ENCODE measurements at places on chromosomes 5 and 9. TPM values are rescaled to one million over a fixed set of nuclear protein-coding genes. Genes with fewer than 3 reads are reported as not detected.

GRCh38 chr9:131667576-131667975 lies 72.3 kb downstream of the RAPGEF1 start:
- H3K27me3 ChIP-seq: no peaks in the 10 kb centered on the region
- H3K4me3 ChIP-seq: no peak overlapping the region
- H3K4me1 ChIP-seq: peaks cover 2% of the 10 kb centered on the region
- DNase-seq: no peak
- H3K36me3 ChIP-seq: no peaks in the 10 kb centered on the region

DNA sequence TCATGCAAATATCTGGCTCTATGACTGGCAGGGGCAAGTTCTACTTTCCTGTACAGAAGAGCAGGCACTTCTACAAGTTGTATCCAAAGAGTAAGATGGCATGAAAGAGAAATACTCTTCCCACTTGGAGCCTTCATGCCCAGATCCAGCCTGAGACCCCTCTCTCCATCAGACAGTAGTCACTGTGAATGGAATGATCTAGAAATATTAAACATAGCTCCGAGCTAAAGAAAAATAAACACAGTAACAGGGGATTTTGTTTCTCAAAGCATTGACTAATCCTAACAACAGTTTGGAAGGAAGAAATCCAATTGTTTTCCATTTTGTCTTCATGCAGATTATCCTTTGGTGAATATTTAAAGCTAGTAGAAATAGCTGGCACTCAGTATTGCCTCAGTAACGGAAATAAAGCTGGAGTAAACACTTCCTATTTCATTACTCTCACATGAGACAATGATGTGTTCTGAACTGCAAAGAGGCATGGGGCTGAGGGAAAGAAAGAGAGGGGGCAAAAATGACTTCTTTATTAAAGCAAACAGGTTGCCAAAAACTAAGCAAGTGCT lies 100.0 kb downstream of the SEMA5A start:
- no peak overlapping the region for H3K27ac ChIP-seq
- no peaks in the 10 kb centered on the region for H3K36me3 ChIP-seq
- no peaks in the 10 kb centered on the region for H3K27me3 ChIP-seq
- DNase-seq: no peak

GRCh38 chr5:111530298-111530740 lies 18.0 kb upstream of the STARD4 start:
- no peak for DNase-seq
- no peaks in the 10 kb centered on the region for H3K36me3 ChIP-seq
- H3K27me3 ChIP-seq: no peaks in the 10 kb centered on the region
- H3K27ac ChIP-seq: no peak overlapping the region
- peaks cover 2% of the 10 kb centered on the region for H3K4me1 ChIP-seq
- H3K4me3 ChIP-seq: no peak overlapping the region

GRCh38 chr9:13508681-13509080 lies 229.2 kb upstream of the MPDZ start:
- no peaks in the 10 kb centered on the region for H3K36me3 ChIP-seq
- no peak for DNase-seq
- H3K4me1 ChIP-seq: no peaks in the 10 kb centered on the region
- no peak overlapping the region for H3K27ac ChIP-seq
- no peaks in the 10 kb centered on the region for H3K27me3 ChIP-seq

DNA sequence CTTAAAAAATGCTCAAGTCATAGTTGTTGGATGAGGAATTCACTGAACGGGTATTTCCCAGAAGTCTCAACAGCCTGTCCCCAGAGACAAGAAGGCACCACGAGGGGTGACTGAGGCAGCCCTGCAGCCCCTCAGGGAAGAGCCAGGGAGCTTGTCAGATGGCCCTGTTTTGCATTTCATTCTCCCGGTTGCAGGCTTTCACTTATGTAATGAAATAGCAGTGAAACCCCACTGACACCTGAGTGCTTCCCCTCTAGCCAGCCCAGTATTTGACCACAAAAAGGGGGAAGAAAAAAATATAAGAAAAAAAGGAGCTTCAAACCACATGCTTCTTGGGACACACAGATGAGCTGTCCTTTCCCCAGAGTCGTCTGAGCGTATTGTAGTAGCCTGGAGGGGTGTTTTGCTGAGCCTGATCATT lies 75.3 kb upstream of the IL12B start:
- H3K4me3 ChIP-seq: no peak overlapping the region
- no peaks in the 10 kb centered on the region for H3K4me1 ChIP-seq
- H3K27me3 ChIP-seq: no peaks in the 10 kb centered on the region
- no peak overlapping the region for H3K27ac ChIP-seq
- no peak for DNase-seq
- H3K36me3 ChIP-seq: no peaks in the 10 kb centered on the region

- H3K4me1 ChIP-seq: no peaks in the 10 kb centered on the region
- H3K27me3 ChIP-seq: no peaks in the 10 kb centered on the region
- no peak overlapping the region for H3K4me3 ChIP-seq
- H3K27ac ChIP-seq: no peak overlapping the region
- DNase-seq: no peak
- H3K36me3 ChIP-seq: no peaks in the 10 kb centered on the region
Observed at GRCh38 chr9:2583308-2584013, 38.1 kb upstream of the VLDLR start.

GRCh38 chr5:27821681-27822080 lies 783.3 kb upstream of the CDH9 start:
- H3K36me3 ChIP-seq: no peaks in the 10 kb centered on the region
- H3K4me1 ChIP-seq: no peaks in the 10 kb centered on the region
- no peak overlapping the region for H3K4me3 ChIP-seq
- H3K27me3 ChIP-seq: no peaks in the 10 kb centered on the region
- DNase-seq: no peak
- H3K27ac ChIP-seq: no peak overlapping the region

GRCh38 chr9:91693226-91693625 lies 256.8 kb downstream of the ROR2 start:
- no peaks in the 10 kb centered on the region for H3K36me3 ChIP-seq
- H3K4me3 ChIP-seq: no peak overlapping the region
- H3K27me3 ChIP-seq: no peaks in the 10 kb centered on the region
- no peak overlapping the region for H3K27ac ChIP-seq
- no peak for DNase-seq

GRCh38 chr9:132575005-132575609 lies 7.3 kb upstream of the BARHL1 start:
- peak; percentile 93 for DNase-seq
- peaks cover 32% of the 10 kb centered on the region for H3K27me3 ChIP-seq
- no peak overlapping the region for H3K27ac ChIP-seq
- H3K36me3 ChIP-seq: no peaks in the 10 kb centered on the region

DNA sequence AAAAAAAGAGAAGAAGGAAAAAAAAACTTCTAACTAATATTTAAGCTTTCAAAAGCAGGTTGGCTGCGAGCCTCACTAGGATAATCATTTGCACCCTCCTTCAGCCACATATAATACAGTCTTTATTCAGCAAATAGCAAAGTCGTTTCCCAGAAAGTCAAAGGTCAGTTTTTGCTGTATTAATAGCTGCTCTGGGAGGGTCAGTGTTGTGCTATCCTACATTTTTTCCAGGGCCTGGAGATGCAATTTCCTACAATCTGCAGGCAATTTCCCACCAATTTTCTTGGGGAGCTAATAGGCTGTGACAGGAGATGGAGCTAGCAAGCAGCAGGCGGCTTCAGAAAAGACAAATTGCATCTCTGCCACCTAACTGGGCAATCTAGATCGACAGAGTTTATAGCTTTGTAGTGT lies 136.8 kb downstream of the TLE1 start:
- no peaks in the 10 kb centered on the region for H3K27me3 ChIP-seq
- no peak overlapping the region for H3K27ac ChIP-seq
- DNase-seq: no peak

GRCh38 chr5:39906146-39906545 lies 481.4 kb upstream of the DAB2 start:
- H3K4me3 ChIP-seq: no peak overlapping the region
- no peaks in the 10 kb centered on the region for H3K4me1 ChIP-seq
- H3K27ac ChIP-seq: no peak overlapping the region
- no peak for DNase-seq
- no peaks in the 10 kb centered on the region for H3K36me3 ChIP-seq
- no peaks in the 10 kb centered on the region for H3K27me3 ChIP-seq

DNA sequence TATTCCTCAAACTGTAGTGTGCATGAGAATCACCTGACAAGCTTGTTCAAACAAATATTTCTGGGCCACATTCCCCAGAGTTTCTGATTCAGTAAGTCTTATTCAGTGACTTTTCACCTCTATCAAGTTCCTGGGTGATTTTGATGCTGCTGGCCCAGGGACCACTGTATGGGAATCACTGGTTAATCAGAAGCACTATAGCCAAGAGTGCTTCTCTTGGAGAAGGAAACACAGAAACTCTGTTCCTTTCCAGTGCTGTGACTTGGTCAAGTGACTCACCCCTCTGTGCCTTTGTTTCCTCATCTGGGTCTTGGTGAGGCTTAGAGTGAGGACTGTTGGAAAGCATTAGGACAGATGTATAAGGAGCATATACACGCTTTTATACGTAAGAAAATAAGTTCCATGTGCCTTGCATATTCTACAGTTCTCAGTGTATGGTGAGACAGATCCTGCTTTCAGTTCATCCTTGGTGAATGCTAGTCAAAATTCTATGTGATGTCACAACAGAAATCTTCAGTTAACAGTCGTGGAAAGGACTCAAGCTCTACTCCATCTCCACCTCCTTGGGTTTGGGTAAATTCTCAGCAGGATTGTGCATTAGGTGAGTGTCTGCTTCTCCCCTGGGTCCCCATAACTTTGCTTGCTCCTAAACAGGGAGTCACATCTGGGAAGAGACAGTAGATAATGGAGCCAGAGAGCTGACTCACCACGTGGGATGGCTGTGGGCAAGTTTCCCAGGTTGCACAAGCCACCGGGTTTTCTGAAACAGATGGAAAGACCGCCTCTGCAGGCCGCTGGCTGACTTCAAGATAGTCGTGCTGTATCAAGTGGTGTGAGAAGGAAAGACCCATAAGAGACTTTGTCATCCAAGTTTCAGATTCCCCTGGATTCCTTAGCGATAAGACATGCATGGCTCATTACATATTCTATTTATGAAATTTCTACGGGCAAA lies 117.0 kb downstream of the NXNL2 start:
- DNase-seq: peak; percentile 93
- peak overlapping the region; percentile 28 for H3K27ac ChIP-seq
- H3K27me3 ChIP-seq: no peaks in the 10 kb centered on the region
- no peak overlapping the region for H3K4me3 ChIP-seq
- H3K4me1 ChIP-seq: no peaks in the 10 kb centered on the region

DNA sequence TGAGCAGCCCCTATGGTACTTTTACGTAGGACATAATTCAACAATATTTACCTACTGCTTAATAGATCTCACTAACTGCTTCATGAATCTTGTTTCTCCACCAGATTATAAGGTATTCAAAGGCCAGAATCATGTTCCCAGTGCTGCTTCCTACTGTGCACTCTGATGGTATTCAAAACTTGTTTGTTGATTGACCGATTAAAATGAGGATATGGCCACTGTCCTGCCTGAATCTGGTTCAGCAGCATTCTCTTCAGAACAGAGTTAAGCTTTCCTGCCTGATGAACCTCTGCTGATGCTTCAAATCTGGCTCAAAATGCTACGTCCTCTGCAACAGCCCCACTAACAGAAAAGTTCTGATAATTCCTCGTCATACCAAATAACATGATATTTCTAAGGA lies 150.7 kb upstream of the ZNF462 start:
- H3K27me3 ChIP-seq: no peaks in the 10 kb centered on the region
- H3K4me3 ChIP-seq: no peak overlapping the region
- H3K27ac ChIP-seq: no peak overlapping the region

GRCh38 chr5:99179206-99179605 lies 250.4 kb upstream of the CHD1 start:
- no peak overlapping the region for H3K4me3 ChIP-seq
- H3K27me3 ChIP-seq: no peaks in the 10 kb centered on the region
- H3K4me1 ChIP-seq: no peaks in the 10 kb centered on the region
- DNase-seq: no peak
- no peak overlapping the region for H3K27ac ChIP-seq

GRCh38 chr5:1166370-1166769 lies 35.0 kb upstream of the SLC6A19 start:
- no peaks in the 10 kb centered on the region for H3K27me3 ChIP-seq
- H3K4me1 ChIP-seq: no peaks in the 10 kb centered on the region
- no peak for DNase-seq

DNA sequence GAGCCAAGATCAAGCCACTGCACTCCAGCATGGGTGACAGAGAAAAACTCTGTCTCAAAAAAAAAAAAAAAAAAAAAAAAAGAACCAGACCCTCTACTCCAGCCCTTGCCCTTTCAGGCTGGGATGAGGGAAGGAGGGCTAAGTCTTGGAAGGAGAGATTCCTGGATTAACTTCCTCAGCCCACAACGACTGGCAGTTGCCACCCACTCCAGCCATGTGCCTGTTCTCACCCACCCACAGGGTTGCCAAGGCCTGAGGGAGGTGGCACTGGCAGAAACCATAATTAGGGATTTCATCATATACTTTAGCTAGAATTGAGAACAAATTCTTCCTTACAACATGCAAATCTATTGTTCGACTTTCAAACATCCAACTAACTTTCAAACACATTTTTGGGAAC lies 87.8 kb upstream of the SLC30A5 start:
- no peak for DNase-seq
- no peaks in the 10 kb centered on the region for H3K36me3 ChIP-seq
- H3K27me3 ChIP-seq: no peaks in the 10 kb centered on the region
- H3K4me1 ChIP-seq: peaks cover 7% of the 10 kb centered on the region
- no peak overlapping the region for H3K4me3 ChIP-seq

DNA sequence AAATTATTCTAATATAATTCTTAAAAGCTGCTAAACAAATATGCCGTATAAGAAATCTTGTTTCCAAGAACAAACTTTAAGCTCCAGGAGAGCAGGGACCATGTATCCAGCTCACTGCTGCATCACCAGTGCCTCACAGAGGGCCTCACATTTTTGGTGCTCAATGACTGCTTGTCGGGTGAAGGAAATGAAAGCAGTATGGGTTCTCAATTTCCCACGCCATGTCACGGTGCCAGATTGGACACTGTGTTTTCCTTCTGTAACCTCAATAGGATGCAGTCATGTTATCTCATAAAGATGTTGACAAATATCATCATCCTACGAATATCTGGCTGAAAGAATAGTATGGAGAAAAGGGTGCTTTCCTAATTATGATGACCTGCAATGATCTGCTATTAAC lies 64.7 kb downstream of the POU5F2 start:
- no peak overlapping the region for H3K27ac ChIP-seq
- peaks cover 15% of the 10 kb centered on the region for H3K4me1 ChIP-seq

- no peaks in the 10 kb centered on the region for H3K4me1 ChIP-seq
- no peaks in the 10 kb centered on the region for H3K36me3 ChIP-seq
- no peaks in the 10 kb centered on the region for H3K27me3 ChIP-seq
- no peak overlapping the region for H3K4me3 ChIP-seq
- no peak overlapping the region for H3K27ac ChIP-seq
- no peak for DNase-seq
Observed at GRCh38 chr5:125834438-125835115, 588.6 kb upstream of the GRAMD2B start.

Gene EMB
- 2.2 TPM for polyA plus RNA-seq

Gene IFNB1
- polyA plus RNA-seq: not detected

Gene LCN10
- polyA plus RNA-seq: 3.9 TPM

Gene HINT1
- polyA plus RNA-seq: 583 TPM

Gene FYB1
- polyA plus RNA-seq: 2.3 TPM

Data from kidney (tissue), 22 donors.